Putamen (tissue), 1 donor: ENCODE measurements at places on chromosomes 6 and 20.

GRCh38 chr6:157519255-157520116, 138.5 kb downstream of the ZDHHC14 start:
- DNase-seq, result no peak

- no peak for DNase-seq
Measured at GRCh38 chr20:35617397-35618262, 2.0 kb downstream of the SPAG4 start.

DNA sequence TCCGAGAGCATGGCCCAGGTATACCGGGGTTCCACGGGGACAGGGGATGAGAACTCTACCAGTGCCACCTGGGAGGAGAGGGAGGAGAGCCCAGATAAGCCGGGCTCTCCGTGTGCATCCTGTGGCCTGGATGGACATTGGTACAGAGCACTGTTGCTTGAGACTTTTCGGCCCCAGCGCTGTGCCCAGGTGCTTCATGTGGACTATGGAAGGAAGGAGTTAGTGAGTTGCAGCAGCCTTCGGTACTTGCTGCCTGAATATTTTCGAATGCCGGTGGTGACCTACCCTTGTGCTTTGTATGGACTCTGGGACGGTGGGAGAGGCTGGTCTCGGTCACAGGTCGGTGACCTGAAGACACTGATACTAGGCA, 1.3 kb downstream of the TDRD6 start:
- DNase-seq, result no peak

DNA sequence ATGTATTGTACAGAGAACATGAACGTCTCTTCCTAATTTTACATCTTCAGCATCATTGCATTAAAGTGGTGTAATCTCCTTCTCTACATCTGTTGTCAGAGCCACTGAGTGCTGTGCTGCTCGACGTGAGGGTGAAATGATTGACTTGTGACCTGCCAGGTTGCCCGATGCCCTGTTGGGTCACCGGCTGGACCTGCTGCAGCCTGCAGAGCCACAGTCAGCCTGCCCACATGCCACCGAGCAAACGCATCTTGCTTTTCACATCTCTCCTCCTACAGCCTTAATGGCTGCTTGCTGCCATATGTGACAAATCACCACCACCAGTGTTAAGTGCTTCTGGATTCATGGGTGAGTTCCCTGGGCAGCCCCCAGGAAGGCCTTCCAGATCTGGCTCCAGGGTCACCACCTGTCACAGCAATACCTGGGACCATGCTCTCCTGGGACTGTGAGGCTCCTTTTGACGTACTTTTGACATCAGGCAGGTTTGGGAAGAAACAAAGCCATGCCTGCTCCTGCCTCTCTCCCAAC, 80.3 kb downstream of the ASXL1 start:
- no peak for DNase-seq

DNA sequence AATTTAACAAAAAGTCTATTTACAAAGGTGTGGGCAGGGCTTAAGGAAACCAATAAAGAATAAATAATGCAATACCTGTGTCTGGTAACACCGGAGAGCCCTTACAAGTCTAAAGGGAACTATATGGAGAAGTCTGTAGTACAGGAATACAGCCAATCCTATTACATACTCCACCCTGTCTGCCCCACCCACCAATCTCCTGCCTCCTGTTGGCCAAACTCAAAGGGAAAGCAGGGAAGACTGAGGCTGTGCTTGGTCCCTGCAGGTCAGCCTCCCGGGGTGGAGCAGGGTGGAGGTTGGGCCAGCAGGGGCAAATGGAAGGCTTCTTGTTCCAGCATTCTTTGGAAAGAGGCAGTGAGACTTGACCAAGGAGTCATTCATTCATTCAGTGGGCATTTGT, 31.5 kb downstream of the METTL24 start:
- DNase-seq, result no peak

DNA sequence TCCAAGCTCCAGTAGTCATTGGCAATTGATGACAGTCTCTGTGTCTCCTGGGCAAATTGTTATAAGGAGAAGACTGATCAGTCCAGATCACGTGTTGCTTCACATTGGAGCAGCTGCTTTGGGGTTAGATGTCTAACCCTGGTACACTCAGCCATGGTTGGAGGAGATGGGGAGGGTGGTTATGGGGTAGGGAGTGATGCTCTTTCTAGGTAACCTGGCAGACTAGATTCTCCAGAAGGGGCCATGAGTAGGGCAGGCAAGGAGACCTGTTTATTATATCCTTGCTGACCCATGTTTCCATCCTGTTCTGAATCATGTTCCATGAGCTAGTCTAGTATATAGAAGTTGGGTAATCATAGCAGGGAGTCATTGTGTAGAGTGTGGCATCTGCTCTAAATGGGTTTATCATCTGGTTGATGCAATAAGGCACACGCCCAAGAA, 50.8 kb upstream of the BACH2 start:
- no peak for DNase-seq

DNA sequence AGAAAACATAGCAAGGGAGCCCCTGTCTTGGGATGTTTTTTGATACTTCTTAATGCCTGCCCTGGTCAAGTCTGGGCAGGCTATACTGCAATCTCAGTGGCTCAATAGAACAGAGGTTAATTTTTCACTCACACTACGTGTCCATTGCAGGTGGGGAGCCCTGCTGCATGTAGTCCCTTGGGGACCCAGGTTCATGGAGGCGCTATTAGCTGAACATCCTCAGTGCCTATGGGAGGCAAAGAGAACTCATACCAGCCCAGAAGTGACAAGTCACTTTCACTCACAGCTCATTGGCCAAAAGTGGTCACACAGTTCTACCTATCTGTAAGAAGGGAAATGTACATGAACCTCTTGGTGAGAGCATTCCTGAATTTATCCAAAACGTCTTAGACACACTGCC, 23.2 kb downstream of the CGA start:
- DNase-seq, result no peak

DNA sequence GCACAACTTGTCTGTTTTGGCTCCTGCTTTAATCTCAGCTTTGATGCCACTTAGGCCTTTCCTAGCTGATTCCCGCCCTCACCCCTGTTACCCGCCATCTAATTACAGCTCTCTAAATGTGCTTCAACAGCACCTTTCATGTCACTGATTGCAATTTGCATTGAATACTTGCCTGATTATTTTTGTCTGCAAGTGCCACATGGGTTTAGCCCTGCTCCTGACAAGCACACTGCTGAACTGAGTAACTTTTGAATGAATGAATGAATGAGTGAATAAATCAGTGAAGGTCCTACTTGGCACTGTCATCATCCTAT, 591 bp upstream of the DCBLD1 start:
- no peak for DNase-seq

GRCh38 chr20:11182720-11183119, 508.9 kb upstream of the JAG1 start:
- DNase-seq, result no peak

GRCh38 chr6:99091985-99092384, 144.2 kb upstream of the FBXL4 start:
- DNase-seq, result no peak

DNA sequence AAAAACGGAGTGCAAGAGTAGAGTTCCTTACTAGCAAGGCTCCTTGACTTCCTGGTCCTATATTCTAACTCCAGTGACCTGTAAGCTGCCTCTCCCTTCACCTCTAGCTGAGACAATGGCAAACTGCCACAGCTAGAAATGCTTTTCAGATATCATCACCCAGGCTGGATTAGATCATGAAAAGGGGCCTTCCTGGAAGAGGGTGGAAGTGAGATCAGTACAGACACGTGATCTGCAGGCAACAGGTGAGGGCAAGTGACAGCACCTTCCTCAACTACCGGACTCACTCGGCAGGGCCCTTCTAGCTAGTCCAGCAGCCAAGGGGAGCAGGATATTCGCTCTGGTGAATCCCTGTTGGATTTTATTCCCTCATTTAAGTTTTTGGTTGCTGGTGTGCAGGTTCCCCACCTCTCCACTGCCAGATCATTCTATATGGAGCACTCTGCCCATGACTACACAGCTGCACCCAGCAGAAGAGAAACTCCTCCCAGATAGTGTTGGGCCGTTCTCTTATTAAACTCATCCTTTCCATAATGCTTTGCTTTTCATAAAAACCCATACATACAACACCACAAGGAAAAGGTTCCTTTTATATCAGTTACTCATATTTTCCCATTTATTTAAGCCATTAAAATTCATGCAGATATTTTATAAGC, 26.4 kb upstream of the FAM83C start:
- no peak for DNase-seq

GRCh38 chr20:63235399-63235983, at the start of gene BIRC7:
BIRC7 (plus strand) TSS chr20:63235905; CDS start chr20:63236097, 192 bp downstream.
- no peak for DNase-seq

DNA sequence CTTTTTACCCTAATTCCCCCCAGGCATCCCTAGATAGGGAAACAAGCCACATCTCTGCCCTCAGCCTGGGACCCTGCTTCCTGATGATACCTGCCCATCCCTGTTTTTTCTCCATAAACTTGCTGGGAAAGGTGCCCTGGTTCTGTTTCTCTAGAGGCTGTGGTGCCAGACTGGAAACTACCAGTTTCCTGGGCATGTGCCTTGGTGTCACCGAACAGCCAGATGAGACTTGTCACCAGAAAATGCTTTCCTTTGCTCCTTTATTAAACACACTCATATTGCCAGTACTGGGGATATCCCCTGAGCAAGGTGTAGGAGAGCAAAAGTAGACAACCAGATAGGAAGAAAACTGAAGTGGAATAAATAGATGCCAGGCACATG, 16.8 kb downstream of the SRSF3 start:
- DNase-seq, result no peak

GRCh38 chr20:38762174-38762573, 13.9 kb downstream of the ACTR5 start:
- DNase-seq, result no peak
